ENCODE measurements at places on chromosomes 11 and 22. TPM values are rescaled to one million over a fixed set of nuclear protein-coding genes. Genes with fewer than 3 reads are reported as not detected.

The GGTLC3 gene
- total RNA-seq: 0.58 TPM

- DNase-seq: no peak
These were observed 22.1 kb upstream of the SYT7 start for GRCh38 chr11:61602775-61603569.

GRCh38 chr11:101342307-101342706, 212.7 kb upstream of the PGR start:
- DNase-seq: no peak

GRCh38 chr11:45982656-45983470, 60.4 kb downstream of the LARGE2 start:
- DNase-seq: no peak

DNA sequence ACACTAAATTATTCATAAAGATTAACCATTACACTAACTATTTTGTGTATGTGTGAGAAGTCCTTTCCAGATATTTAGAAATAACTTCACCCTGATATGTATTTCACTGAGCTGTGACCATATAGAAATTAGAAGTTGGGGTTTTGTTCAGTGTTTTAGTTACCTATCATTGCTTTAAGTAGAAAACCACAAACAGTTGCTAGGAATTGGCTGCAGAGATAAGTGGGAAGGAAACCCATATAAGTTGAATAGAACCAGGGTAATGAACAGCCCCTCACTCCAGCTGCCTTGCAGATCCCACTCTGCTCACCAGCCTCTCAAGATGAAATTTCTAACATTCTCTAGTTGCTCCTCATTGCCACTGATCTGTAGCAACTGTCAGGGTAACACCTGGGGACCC, 10.3 kb downstream of the SRSF8 start:
- no peak for DNase-seq

DNA sequence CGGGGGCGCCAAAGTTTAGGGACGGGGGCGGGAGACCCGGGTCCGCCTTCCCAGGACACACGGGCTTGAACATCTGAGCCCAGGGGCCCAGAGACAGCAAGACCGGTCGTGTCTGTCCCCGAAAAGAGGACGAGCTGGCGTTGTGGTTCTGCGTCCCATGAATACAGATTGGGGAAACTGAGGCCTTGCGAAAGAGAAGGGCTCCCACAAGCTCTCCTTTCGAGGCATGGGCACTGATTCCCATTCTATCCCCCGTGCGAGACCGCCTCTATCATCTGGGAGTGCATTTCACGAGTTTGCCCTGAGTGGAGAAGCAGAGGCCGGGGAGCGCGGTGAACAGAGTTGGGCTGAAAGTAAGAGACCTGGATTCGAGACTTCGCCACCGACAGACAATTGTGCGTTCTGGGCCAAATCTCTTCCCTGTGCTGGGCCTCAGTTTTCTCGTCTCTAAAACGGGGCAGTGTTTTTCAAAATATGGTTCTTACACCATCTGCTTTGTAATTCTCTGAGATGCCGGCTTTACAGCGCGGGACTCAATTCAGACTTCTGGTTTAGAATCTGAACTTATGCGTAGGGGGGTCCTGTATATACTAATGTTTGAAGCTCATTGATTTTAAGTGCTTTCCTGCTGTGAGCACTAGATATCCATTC, 471 bp downstream of the RNF185 start:
- DNase-seq: no peak

The SAA1 gene
- total RNA-seq: not detected

The QSER1 gene
- 9.0 TPM for total RNA-seq

The MS4A14 gene
- total RNA-seq: not detected

- no peak for DNase-seq
These were observed 2.0 kb downstream of the CREB3L1 start for GRCh38 chr11:46279126-46280099.

DNA sequence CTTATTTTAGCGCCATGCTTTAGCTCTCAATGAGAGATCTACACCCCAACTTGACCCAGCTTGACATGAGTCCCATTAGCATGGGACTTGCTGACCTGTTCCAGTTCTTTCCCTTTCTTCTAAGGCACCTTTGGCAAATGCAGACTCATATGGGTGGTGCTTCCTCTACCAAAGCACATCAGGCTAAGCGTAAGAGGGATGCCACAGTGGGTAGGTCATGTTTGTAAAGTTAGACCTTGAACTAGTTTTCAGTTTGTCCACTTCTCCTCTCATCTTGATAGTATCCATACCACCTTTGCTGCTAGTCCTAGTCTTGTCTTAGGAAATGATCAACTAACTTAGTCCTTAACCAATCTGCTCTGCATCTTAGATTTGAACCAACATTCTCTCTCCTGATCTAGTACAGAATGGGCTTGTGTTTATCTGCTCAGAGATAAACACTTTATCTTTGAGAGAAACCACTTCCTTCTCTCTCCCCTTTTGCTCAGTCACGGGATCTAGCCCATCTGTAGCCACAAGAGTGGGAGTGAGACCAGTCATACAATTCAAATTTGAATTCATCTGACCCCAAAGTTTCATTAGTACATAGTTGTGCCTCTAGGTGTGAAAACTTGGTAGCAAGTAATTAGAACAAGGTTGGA, 72.1 kb upstream of the CD44 start:
- DNase-seq: no peak

- no peak for DNase-seq
These were observed 20.8 kb downstream of the TREH start for GRCh38 chr11:118658429-118659313.

GRCh38 chr11:45341372-45341771, 55.2 kb upstream of the SYT13 start:
- DNase-seq: no peak

The USP2 gene
- 2.0 TPM for total RNA-seq

DNA sequence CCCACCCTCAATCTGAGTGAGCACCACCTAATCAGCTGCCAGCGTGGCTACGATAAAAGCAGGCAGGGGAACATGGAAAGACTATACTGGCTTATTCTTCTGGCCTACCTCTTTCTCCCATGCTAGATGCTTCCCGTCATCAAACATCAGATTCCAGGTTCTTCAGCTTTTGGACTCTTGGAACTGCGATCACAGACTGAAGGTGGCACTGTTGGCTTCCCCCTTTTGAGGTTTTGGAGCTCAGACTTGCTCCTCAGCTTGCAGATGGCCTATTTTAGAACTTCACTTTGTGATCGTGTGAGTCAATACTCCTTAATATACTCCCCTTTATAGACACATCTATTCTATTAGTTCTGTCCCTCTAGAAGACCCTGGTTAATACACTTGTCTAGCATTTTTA, 543.7 kb upstream of the RAG2 start:
- DNase-seq: no peak
